ENCODE measurements at places on chromosomes 11 and 22.

GRCh38 chr22:28142361-28142961, 223.4 kb upstream of the PITPNB start:
- DNase-seq, result no peak

- no peak for DNase-seq
These were observed 19.5 kb upstream of the ADORA2A start for GRCh38 chr22:24407884-24408283.

DNA sequence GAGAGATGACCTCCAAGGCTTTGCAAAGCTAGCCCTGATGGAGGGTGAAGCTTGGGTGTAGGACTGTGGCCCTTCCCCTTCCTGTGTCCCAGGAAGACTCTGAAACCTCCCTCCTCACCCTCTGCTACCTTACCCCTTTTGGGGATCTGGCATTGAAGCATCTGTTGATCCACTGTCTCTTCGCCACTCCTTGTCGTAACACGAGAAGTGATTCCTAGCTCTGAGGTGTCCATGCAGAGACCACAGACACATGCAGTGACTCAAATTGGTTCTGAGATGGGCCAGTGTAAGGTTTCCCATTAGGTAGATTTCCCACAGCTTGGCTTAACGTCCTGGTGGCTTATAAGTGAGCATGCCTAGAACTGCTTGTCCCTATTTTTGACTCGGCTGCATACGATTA, 101.4 kb downstream of the ZBTB16 start:
- no peak for DNase-seq

DNA sequence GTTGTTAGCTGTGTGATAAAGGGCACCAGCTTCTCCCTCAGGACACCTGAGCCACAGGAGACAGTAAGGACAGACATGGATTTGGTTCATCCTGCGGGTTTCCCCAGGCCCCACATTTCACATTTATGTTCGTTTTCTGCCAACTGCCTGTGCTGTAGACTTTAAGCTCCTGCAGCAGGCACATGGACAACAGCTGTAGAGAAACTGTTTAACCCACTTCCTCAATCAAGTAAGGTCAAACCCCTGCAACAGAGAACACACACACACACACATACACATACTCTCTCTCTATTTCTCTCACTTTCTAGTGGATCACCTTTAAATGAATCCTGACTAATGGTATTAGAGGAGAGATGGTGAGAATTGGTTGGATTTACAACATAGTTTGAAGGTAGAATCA, 90.7 kb downstream of the C11orf87 start:
- DNase-seq, result no peak

- DNase-seq, result no peak
These were observed 148.6 kb downstream of the LDLRAD3 start for GRCh38 chr11:36092314-36093030.

- DNase-seq, result no peak
These were observed 34.4 kb upstream of the ZBED5 start for GRCh38 chr11:10892250-10892649.

Data from esophagus squamous epithelium (tissue), 5 donors.